ENCODE measurements at places on chromosomes 11 and 22. TPM values are rescaled to one million over a fixed set of nuclear protein-coding genes. Genes with fewer than 3 reads are reported as not detected.

DNA sequence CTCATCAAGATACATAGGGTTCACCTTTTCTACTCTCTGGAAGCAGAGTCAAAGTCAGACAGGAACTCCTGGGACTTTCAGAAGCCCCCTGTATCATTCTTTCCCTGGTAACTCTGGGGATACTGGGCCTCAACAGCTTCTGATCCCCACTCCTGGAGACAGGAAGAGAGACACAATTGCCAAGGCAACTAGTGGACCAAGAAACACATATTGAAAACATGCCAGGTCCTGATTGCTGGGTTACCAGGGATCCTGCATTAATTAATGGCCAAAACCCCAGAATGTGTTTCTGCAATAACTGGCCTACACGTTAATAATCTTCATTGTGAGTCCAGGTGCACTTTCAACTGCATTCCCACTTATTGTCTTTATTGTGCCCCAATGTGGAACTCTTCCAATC is 260.8 kb upstream of the POU2AF2 start:
- DNase-seq: no peak

- DNase-seq: no peak
Observed at GRCh38 chr11:61123775-61124571, 21.7 kb downstream of the CD5 start.

DNA sequence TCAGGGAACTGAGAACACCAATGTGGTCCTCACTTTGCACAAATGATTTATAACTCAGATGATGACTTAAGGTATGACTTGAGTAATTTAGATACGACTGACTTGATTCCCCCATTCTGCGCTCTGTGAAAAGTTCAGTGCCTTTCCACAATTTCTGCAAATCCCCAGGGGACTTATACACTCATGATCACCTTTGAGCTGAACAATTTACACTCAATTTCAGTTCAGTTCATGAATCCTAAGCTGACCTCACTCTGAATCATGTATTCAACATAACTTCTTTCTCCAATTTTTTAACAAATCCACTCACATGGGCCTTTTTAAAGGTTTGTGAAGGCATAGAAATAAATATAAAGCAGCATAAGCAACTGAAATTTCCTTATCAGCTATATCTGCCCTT is 274.2 kb downstream of the FAM76B start:
- no peak for DNase-seq

MMP13 gene
- polyA plus RNA-seq: not detected

SYT8 gene
- 0.57 TPM for polyA plus RNA-seq

PAX6 gene
- 0.15 TPM for polyA plus RNA-seq
